A673 (cell line): ENCODE measurements at places on chromosomes 1 and 21. TPM values are rescaled to one million over a fixed set of nuclear protein-coding genes. Genes with fewer than 3 reads are reported as not detected.

GRCh38 chr1:99645203-99645602 lies 710 bp upstream of the PALMD start:
- no peak for DNase-seq

The FCRL6 gene
- 0.15 TPM in 1 of 2 replicates, not detected in the other for total RNA-seq

The OR2L3 gene
- not detected in 2 replicates for total RNA-seq

The SPATA17 gene
- total RNA-seq: 0.61 TPM in 1 of 2 replicates, not detected in the other

DNA sequence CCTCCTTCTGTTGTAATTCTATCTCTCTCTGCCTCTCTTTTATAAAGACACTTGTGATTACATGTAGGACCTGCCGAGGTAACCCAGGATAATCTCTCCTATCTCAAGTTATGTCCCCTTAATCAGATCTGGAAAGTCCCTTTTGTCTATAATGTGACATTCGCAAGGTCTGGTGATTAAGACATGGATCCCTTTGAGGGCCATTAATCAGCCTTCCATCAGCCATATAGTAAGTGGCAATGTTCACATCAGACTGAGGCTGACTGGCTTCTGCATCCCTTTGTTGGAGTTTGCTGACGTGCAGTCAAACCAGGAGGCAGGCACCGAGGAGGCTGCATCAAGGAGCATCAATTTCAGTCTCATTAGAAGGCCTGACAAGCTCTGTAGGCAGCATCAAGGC lies 209.6 kb downstream of the BACH1 start:
- no peak for DNase-seq

DNA sequence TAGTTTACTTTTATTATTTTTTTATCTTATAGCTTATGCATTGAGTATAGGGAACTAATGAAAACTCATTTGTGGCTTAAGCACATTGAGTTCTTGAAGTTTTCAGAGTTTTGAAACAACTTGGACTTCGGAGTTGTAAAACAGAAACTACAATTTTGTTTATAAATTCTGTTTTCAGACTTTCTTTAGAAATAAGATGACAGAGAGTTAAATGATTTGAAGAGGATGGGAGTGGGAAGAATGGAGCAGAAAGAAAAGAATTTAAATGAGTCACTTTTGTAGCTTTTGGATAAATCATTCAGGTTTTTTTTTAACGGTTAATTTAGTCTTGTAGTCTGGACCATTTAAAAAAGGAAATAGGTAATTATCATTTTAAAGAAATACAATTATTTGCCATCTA lies 32.3 kb downstream of the INKA2 start:
- no peak for DNase-seq

- DNase-seq: peak; percentile 28
Observed at GRCh38 chr1:24414775-24415333, 748 bp upstream of the NIPAL3 start.
